Activated CD8-positive, alpha-beta T cell treated with anti-CD3 and anti-CD28 coated beads, Interleukin-2, amount 10 ng/mL, durations not matched to agents 7 days and 5 days (primary cell): ENCODE measurements at places on chromosomes 3 and 15. TPM values are rescaled to one million over a fixed set of nuclear protein-coding genes. Genes with fewer than 3 reads are reported as not detected.

Gene LIPC
- total RNA-seq, result 4.4 TPM

- DNase-seq, result no peak
Observed at GRCh38 chr3:178002113-178002512, 534.1 kb upstream of the KCNMB2 start.

DNA sequence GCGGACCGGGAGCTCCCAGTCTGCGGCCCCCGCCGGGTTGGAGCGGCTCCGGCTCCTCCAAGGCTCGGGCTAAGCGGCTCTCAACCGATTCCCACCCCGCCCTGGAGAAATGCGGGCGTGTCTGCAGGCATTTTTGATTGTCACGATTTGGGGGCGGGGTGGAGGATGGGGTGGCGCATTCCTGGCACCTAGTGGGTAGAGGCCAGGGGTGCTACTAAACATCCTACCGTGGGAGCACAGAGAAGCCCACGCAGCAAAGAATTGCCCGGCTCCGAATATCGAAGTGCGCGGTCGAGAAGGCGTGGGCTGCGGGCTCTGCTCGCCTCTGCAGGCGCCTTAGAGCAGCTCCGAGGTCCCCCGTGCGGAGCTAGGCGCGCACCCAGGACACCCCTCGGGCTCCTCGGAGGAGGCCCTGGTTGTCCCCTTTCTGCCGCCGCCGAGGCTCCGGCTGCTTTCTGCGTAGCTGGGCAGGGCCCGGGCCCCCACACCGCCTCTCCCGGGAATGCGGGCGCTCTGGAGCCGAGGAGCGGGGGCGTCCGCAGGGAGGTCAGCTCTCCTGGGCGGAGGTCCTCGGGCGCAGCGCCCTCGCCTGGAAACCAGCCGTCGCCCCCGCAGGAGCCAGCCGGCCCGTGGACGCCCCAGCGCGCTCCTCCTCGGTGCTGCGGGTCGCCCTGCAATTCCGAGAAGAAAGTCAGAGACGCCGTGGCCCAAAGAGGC, 16.5 kb upstream of the LAMP3 start:
- DNase-seq, result peak; percentile 61

Gene PLA1A
- not detected for total RNA-seq

- peak; percentile 99 for DNase-seq
Observed at GRCh38 chr15:90387534-90388461, at the start of gene IQGAP1. TSS of gene IQGAP1 (plus strand) at chr15:90388242. CDS start at chr15:90388342, 100 bp downstream.

DNA sequence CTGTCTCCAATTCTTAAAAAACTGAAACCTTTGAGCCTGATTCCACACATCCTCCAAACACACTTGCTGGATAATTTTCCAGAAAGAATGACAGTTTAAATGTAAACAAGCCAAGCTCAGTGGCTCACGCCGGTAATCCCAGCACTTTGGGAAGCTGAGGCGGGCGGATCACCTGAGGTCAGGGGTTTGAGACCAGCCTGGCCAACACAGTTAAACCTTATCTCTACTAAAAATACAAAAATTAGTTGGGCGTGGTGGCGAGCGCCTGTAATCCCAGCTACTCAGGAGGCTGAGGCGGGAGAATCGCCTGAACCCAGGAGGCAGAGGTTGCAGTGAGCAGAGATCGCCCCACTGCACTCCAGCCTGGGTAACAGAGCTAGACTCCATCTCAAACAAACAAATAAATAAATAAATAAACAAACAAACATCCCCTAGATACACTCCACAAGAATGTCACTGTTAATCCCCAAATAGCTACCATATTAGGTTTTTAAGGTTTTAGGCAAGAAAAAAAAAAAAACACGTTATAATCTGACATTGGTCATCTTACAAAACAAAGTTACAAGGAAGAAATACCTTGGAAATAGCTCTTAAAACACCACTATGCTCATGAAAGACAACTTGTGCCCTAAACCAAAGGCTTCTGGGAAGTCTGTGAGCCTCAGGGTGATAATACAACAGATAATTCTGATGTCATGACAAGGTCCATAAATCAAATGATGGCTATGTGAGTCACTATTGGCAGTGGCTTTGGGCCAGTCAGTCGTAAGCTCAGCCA, 13.2 kb downstream of the TNIK start:
- no peak for DNase-seq

DNA sequence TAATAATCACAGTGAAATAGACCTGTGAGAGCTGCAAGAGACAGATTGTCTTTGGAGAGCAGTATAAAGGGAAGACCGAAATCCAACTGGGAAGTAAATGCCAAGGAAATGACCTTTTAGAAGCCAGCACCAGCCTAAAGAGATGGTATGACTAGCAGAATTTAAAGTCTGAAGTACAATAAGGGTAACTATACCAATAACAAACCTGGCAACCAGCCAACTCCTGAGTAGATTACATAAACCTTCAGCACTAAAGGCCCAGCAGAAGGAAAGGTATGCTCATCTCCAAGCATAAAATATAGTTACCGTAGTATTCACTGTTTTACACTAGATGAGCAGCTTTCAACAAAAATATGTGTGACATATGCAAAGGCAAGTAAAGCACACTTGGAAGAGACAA, 155.1 kb upstream of the SATB1 start:
- no peak for DNase-seq

DNA sequence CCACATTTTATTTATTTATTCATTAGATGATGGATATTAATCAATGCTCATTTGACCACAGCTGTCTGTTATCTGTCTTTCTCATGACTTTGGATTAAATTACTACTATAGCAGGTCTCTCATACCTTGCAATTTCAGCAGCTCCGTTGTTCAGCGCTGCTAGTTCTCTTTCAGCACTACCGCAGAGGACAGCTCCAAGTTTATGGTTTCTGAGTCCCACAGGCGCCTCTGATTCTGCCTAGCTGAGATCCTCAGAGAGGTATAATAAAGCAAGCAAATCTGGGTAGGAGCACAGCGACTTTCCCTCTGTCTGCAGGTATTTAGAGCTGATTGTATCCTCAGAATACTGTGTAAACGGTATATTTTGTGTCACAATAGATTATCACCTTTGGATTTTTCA, 204.9 kb downstream of the CNTN4 start:
- peak; percentile 24 for DNase-seq

- DNase-seq, result no peak
Observed at GRCh38 chr3:49668861-49669260, 5.3 kb upstream of the APEH start.

DNA sequence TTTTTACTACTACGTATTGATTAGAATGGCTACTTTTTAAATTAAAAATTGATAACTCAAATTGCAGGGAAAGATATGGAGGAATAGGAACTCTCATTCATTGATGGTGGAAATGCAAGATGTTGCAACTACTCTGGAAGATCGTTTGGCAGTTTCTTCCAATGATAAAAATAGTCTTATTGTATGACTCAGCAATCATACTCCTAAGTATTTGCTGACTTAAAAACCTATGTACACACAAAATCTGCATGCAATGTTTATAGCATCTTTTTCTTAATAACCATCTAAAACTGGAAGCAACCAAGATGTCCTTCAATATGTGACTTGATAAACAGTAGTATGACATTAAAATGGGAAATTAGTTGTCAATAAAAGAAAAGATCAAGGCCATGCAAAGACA, 87.4 kb upstream of the LRRC3B start:
- DNase-seq, result no peak

Gene SLC24A5
- total RNA-seq, result not detected

Gene MOBP
- total RNA-seq, result not detected

Gene ZNF502
- total RNA-seq, result 4.0 TPM

Gene BUB1B
- total RNA-seq, result 91.9 TPM

DNA sequence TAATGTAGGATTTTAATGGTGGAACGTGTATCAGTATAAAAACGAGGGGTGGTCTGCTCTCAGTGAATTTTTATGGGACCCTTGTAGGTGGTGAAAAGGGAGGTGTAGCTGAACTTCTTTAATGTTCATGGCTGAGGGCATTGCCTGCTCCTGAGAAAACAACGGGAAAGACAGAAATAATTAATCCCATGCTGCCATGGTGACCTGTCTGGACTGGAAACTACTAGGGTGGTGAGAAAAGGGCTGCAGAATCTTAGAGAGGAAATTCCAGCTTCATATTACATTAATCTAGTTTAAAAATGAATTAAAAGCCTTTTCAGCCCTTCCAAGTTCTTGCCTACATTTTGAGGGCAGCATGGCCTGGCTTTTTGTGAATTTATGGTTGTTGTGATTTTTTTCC, 47.6 kb downstream of the ZBTB38 start:
- DNase-seq, result no peak

DNA sequence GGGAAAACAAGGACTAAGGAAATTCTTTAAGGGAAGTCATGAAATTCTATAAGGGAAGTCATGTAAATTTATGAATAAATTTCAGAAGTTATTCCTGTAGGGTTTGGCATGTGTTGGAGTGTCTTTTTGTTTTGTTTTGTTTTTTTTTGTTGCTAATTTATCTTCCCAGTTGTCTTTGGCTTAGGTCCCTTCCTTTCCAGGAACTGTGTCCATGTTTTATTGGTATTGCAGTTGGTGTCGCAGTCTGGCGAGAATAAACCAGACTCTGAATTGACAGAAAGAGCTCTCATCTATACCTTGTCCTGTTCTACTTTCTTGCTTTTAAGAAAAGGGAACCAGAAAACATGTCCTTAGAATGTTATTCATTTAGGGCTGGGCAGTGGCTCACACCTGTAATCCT, 57.6 kb downstream of the SGO1 start:
- no peak for DNase-seq

Gene EXD1
- total RNA-seq, result not detected

Gene DLL4
- total RNA-seq, result not detected

Gene IQCF5
- not detected for total RNA-seq
